Activated CD4-positive, alpha-beta T cell treated with anti-CD3 and anti-CD28 coated beads, Interleukin-2, amount 50 U/mL, for 24 hours (primary cell): ENCODE measurements at places on chromosomes 4 and X.

DNA sequence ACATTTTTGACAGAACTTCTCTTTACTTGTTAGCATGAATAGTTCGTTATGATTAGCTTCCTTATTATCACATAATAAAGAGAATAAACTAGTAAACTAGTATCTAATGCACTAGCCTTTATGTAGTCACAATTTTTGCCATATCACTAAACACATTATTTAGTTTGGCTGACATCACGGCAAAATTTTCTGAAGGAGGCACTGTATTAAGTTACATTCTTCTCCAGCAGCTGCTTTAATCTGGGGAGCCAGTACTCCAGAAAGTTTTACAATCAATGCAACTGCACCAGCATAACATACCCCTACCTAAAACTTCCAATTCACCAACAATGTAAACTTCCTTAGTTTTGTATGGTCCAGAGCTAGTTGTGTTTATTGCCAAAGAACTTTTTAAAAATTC lies 87.8 kb downstream of the FIP1L1 start:
- DNase-seq: no peak

DNA sequence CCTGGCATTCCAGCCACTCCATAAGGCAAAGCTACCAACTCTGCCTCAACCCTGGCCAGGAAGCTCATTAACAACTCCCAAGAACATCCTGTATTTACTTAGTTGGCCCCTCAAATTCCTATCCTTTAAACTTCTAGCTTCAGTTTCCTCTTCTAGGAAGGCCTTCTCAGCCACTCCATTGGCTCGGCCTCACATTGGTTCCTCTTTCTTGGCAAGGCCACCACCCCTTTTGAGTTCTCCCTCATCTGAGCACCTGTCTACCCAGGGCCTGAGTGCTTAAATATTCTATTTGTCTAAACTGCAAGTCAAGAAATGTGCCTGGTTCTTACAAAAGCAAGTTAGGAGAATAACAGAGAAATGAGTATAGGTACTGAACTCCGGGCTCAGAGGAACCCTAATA lies 10.0 kb downstream of the SMC1A start:
- no peak for DNase-seq

DNA sequence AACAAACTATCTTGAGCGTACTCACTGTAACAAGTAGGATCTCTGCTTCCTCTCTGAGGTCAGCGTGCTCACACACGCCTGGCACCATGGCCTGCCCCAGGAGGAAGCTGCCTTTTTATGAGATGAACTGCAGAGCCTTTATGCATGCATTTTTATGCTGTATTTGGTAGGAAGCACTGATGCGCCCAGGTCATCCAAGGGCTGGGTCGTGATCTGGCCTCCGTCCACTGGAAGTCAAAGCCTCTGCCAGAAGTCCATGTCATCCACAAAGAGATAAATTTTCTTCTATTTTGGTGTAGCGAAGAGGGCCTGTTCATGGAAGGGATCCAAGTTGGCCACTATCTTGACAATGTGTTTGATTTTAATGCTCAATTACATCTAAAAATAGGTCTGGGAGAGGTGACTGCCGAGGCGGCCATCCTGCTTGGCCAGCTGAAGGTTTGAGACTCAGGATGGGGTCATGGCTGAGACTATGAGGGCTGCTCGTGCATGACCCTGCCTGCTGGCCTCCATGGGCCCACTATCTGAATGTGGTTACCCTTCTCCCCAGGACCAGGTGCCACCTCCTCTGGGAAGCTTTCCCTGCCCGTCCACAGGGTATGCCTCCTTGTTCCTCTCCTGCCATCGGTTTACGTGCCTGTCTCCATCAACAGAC lies 50.3 kb downstream of the HTRA3 start:
- no peak for DNase-seq

- DNase-seq: no peak
These were observed 45.9 kb downstream of the TSC22D3 start for GRCh38 chrX:107729558-107730297.

DNA sequence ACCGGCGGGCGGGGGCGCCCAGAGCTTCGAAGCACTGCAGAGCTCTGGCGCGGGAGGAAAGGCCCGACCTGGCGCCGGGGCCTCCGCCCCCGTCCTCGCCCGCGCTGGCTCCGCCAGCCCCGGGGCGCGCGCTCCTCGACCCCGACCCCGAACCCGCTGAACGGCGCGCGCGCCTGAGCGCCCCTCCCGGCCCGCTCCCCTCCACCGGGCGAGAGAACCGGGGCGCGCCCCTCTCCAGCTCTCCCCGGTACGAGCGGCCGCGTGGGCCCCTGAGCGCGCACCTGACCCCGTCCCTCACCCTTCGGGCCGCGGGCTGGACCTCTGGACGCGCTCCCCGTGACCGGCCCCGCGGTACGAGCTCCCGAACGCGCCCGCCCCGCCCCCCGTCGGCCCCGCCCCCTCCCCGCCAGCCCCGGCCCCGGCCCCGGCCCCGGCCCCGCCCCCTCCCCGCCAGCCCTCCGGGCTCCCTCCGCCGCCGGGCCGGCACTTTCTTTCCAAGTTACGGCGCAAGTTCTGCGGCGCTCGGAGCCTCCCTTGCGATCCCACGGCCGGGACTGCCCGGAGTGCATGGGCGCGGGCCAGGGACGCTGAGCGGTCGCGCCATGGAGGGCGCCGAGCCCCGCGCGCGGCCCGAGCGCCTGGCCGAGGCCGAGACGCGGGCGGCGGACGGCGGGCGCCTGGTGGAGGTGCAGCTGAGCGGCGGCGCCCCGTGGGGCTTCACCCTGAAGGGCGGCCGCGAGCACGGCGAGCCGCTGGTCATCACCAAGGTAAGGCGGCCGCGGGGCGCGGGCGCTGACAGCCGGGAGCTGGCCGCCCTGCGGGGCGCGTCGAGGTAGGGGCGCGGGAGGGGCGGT lies at the start of gene SHROOM2:
TSS of gene SHROOM2 (plus strand) at position 486 of the 854 bp plus-strand sequence. CDS start at position 603, 117 bp downstream.
- DNase-seq: no peak

DNA sequence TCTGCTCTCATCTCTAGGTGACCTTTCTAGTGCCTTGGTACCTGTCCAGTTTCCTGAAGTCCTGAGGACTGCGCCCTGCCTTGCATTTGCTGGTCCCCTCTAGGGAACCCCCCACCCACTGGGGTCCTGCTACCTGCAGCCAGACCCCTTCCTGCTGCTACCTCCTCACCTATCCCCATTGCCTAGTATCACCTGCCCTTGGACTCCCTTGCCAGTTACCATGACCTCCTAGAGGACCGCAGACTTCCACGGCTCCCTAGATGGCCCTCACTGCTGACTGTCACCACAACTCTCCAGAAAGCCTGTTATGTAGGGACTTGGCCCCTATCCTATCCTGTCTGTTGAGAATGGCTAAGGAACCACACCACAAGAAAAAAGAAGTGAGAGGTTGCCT lies 166.6 kb downstream of the EFNB1 start:
- no peak for DNase-seq
